ENCODE measurements at places on chromosomes 1 and 21.

- DNase-seq: no peak
Observed at GRCh38 chr1:233082778-233083550, 132.6 kb downstream of the NTPCR start.

DNA sequence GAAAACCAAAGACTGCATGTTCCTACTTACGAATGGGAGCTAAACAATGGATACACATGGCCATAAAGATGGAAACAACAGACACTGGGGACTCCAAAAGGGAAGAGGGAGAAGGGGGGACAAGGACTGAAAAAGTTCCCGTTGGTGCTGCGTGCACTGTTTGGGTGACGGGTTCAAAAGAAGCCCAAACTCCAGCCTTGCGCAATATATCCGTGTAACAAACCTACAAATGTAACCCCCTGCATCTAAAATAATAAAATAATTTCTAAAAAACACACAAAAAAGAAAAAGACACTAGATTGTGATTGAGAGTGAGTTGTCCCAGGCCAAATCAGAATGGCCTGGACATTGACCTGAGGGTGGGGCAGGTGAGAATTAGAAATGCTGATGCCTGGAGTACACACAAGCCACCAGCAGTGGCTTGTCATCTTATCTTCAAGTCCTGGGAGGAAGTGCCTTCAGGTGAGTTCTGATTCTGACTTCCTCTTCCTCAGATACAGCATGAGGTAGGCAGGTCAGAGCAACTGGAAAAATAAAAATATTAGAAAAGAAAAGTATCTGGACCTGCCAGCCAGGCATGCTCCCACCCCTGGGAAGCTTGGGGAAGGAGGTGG lies 54.7 kb downstream of the SPATA46 start:
- DNase-seq: no peak

- no peak for DNase-seq
Observed at GRCh38 chr1:59138402-59138801, 158.5 kb upstream of the FGGY start.

GRCh38 chr1:244246334-244246733 lies 195.3 kb downstream of the ZBTB18 start:
- DNase-seq: no peak
